ENCODE measurements at places on chromosomes 5 and 9. TPM values are rescaled to one million over a fixed set of nuclear protein-coding genes. Genes with fewer than 3 reads are reported as not detected.
A peak's percentile ranks its signal among the peaks of the same experiment; 100 is the strongest.

ZNF462 gene
- 19.9 TPM for total RNA-seq

GABRA1 gene
- total RNA-seq = not detected

DNA sequence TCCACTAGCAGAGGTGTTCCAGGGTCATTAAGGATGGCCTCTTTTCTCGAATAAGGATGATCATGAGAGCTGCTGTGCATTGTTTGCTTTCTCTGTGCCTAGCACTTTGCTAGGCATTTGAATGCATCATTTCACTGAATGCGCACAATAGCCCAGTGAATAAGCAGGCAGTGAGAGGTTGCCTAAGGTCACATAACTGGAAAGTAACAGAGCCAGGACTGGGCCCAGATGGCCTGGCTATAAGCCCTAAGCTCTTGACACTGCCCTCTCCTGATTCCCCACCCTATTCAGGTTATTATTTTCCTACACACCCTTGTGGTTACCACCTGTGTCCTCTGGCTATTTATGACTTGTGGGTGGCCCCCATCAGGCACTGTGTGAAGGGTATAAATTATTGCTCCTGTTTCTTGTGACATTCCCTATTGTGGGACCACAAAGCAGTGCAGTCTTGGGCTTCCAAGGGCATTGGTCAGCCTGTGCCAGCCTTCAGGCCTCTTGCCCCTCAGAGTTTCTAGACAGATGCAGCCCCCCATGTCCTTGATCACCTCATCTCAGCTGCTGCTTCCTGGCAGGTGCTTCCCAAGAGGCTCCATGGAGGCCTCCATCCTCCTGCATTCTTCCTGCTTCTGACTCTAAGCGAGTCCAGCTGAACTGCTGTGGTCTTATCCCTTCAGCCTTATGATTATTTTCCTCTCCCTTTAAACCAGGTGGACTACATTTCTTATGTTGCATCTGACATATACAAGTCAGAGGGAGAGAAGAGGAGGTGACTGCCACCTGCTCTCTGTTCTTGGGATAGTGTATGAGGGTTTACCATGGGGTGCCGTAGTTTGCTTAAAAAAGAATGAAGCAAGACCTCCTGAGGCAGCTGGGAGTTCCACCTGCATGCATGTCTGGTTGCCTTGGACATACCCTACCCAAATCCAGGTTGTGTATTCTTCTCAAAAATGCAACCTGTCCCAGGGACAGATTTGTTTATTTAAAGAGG is 47.6 kb downstream of the ANGPTL2 start:
- DNase-seq = no peak

- DNase-seq = no peak
Measured at GRCh38 chr9:72139226-72139625, 10.0 kb upstream of the GDA start.

- no peak for DNase-seq
Measured at GRCh38 chr9:127005770-127006314, 91.3 kb downstream of the RALGPS1 start.

- no peak for DNase-seq
Measured at GRCh38 chr5:52738095-52738506, 49.6 kb upstream of the ITGA1 start.

DNA sequence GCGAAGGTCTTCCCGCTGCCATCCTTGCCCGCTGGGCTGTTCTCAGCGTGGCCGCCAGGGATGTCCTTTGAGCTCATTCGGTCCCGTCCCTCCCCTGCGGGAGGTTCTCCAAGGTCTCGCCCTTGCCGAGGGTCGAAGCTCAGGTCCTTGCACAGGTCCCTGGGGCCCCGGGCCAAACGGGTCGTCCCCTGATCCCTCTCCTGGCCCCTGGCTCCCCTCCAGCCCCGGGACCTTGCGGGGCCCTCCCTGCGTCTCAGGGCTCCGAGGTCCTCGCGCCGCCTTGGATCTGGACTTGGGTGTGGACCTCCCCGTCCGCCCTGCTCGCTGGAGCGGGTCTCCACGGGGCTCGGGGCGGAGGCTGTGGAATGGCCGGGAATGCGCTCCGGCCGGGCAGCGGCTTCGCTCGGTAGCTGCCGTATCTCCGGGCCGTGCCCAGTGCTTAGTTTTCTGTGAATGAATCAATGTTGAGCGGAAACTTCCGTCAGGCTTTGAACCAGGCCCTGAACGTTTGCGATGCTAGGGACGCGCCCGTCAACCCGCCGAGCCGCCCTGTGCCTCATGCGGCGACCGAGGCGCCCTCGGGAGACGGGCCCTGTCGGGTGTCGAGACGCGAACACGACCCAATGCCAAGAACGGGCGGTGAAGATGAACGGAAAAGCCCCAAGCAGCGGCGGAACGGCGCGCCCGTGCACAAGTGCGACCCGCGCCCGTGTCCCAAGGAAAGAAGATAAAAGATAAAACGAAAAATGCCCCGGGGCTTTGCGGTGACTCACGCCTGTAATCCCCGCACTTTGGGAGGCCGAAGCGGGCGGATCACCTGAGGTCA is 780 bp downstream of the RNU6ATAC start:
- DNase-seq = peak; percentile 93

- no peak for DNase-seq
Measured at GRCh38 chr9:130927338-130927737, 11.7 kb downstream of the FIBCD1 start.

- no peak for DNase-seq
Measured at GRCh38 chr5:38453506-38453905, 102.9 kb downstream of the LIFR start.

DMRT3 gene
- total RNA-seq = not detected

ADRB2 gene
- 31.4 TPM for total RNA-seq

DNA sequence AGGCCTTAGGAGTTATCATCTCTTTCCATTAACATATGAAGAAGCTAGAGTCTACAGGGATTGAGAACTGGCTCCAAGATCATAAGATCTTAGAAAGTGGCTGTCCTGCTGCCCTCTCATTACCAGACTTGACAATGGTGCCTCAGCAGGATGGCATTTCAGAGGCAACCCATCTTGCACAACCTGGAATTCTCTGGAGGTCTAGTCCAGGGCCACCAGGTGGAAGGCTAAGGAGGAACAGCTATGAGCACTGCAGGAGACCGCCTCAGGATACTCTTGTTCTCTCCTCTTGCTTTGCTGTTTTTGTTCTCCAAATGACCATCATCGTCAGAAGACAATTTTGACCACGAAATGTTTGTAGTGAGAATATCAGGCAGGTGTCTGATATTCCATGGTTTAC is 322.6 kb downstream of the FBXL17 start:
- no peak for DNase-seq

DNA sequence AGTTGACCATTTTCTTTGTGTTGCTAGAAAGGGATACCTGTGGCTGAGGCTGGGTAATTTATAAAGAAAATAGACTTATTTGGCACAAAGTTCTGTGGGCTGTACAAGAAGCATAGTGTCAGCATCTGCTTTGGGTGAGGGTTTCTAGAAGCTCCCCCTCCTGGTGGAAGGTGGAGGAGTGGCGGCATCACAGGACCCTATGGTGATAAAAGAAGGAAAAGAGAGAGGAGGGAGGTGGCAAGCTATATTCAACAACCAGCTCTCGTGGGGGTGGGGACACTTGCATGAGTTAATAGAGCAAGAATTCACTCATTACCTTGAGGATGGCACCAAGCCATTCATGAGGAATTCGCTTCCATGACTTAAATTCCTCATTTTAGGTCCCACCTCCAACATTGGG is 2041.4 kb upstream of the CDH9 start:
- no peak for DNase-seq

Data from lower leg skin (tissue), 4 donors.